ENCODE measurements at places on chromosomes 16 and 17.

- no peak for DNase-seq
These were observed 466 bp upstream of the HSF4 start for GRCh38 chr16:67163999-67164558.

- DNase-seq = no peak
These were observed 1103.5 kb upstream of the RBFOX1 start for GRCh38 chr16:6229186-6229585.

GRCh38 chr17:55454906-55455474, 33.4 kb upstream of the MMD start:
- no peak for DNase-seq

DNA sequence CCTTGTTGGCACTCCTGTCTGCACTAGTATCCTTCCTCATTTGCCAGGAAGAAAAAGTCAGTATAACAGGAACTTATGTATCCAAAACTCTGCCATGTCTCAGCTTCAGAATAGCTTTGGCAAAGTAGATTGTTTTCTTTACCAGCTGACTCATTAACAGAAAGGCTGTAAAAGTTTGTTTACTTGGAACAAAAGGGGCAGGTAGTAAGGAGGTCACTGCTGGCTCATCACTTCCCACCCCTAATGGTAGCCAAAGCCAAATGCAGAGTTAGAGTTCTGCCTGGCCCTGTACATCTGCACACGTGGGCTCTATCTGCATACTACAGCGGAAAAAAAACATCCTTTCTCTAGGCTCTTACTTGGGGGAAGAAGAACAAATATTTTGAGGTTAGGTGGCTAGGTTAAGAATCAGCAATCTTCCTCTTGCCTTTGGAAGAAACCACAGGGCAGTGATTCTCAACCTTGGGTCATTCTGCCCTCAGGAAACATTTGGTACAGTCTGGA, 90.9 kb upstream of the BCAR1 start:
- DNase-seq = no peak
